ENCODE measurements at places on chromosomes 2 and 18.

GRCh38 chr2:100071335-100072043 lies 70.9 kb downstream of the AFF3 start:
- DNase-seq, result no peak

DNA sequence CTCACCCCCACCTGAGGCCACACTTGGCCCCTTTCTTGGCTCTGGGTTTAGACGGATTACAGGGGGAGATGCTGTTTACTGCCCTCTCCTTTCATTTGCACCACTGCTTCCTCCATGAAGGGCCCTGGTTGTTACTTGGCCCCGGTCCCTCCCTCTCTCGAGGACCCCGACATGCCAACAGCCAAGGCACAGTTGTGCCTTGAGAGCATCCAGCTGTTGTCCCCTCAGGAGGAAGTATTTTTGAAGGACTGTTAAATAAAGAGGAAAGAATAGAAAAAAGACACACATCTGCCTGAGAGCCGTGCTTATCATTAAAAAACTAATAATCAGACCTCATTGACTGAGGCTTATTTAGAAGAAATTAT lies 44.0 kb downstream of the ITGB1BP1 start:
- DNase-seq, result no peak

GRCh38 chr2:98155716-98156115 lies 68.7 kb downstream of the VWA3B start:
- no peak for DNase-seq

DNA sequence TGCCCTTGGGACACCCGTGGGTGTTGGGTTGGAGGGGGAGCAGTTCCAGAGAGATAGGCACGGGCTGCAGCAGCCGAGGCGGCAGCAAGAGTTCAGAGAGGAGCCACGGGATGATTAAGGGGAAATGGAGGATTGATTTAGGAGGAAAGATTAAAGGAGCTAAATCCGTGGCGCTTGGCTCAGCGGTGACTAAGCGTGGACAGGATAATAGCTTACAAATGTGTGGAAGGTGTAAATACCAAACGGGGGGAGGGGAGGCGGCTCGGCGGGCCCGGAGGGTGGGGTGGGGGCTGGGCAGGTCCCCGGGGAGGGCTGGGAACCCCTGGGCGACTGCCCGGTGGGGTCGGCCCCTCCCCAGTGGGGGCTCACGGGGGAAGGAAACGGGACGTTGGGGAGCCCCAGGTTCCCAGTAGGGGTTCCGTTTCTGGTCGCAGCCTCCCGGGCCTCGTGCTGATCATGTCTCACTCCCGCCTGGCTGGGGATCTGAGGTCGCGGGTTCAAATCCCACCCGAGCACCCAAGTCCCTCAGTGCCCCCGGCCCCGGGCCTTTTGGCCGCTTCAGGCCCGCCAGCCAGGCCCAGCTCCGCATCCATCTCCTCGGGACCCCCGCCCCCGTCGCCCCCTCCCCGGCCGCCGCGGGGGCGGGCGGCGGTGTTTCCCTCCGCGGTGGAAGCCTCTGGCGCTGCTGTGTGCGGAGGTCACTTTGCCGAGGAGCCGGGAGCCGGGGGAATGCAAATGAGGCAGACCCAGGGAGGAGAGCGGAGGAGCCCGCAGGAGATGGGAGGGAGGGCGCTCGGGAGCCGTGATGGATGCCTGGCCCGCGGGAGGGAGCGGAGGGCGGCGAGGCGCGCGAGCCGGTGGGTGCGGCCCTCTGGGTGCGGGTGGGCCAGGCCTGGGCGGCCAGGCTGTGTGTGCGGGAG lies 8.1 kb downstream of the ASIC4 start:
- DNase-seq, result no peak

GRCh38 chr2:123695426-123695825 lies 329.7 kb upstream of the CNTNAP5 start:
- no peak for DNase-seq

DNA sequence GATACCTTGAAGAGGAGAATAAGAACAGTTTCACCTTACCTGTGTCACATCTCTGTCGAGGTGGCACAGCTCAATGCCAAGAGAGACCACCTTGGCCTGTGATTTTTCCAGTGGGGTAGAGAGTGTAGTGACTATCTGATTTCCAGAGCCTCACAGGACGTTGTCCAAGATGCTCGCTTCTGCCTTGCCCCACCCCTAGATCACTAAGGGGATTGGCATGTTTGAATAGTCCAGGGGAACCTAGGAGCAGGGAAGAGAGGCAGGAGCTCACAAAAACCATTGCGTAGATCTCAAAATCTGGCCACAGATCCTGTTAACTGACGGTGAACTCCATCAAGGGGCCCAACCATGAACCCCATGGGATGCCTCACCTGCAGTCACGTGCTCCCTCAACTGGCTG lies 24.2 kb downstream of the TMEM178A start:
- no peak for DNase-seq

GRCh38 chr18:76662626-76663025 lies 159.7 kb upstream of the ZNF236 start:
- DNase-seq, result no peak

Measured in activated T-cell treated with anti-CD3 and anti-CD28 coated beads for 48 hours (primary cell).